CD4-positive, alpha-beta T cell treated with Interleukin-17A for 1 hour (primary cell): ENCODE measurements at places on chromosomes 1 and 21.

GRCh38 chr1:226967665-226968064 is 27.6 kb downstream of the COQ8A start:
- DNase-seq = no peak

- no peak for DNase-seq
These were observed 138.9 kb downstream of the IGSF21 start for GRCh38 chr1:18246543-18246942.

- no peak for DNase-seq
These were observed 64.8 kb downstream of the ATP2B4 start for GRCh38 chr1:203691447-203691846.

DNA sequence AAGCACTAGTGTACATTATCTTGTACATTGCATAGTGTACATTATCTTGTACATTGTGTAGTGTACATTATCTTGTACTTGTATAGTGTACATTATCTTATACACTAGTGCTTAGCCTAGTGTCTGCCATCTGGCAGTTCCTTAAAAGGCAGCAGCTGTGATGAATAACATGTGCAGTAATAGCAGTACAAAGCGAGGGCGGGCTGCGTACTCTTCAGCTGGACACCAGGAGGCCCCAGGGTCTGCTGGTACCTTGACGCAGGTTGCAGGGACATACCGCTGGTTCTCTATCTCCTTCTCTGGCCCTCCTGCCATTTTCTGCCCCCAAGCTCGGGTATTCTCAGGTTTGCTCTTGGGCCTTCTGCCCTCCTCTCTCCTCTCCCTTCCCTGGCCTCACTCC is 149.6 kb downstream of the SEC16B start:
- DNase-seq = no peak

DNA sequence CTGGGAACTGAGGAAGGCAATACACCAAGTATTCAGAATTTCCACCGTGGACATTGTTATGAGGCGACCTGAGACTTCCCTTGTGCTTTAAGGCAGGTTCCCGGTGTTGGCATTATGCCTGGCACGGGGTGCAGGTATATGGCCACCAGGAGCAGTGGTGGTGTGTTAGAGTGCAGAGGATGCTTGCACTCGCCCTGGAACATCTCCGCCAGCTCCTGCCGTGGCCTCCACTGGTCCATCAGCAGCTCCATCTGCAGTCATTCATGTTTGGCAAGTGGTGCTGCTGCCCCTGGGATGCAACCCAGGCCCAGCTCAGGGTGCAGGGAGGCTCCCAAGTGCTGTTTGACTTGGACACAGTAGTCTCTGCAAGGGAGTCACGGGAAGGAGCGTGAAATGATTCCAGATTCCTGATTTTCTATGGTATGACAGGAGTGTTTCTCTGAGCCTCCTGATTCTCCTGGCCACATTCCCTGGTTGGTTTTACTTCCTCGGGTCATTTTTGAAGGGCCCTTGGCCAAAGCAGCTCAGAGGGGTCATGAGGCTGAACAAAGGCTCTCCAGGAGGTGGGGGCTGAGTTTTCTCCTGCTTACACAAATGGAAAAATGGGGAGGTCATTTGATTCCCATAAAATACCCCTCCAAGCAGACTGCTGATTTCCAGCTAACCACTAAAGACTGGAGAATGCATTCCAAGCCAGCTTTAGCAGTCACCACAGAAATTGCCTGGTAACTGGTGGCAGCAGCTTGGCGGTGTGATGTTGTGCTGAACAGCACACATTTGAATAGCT is 60.4 kb upstream of the PSEN2 start:
- DNase-seq = no peak

GRCh38 chr1:209885403-209886218 is 52.4 kb upstream of the SYT14 start:
- DNase-seq = no peak

DNA sequence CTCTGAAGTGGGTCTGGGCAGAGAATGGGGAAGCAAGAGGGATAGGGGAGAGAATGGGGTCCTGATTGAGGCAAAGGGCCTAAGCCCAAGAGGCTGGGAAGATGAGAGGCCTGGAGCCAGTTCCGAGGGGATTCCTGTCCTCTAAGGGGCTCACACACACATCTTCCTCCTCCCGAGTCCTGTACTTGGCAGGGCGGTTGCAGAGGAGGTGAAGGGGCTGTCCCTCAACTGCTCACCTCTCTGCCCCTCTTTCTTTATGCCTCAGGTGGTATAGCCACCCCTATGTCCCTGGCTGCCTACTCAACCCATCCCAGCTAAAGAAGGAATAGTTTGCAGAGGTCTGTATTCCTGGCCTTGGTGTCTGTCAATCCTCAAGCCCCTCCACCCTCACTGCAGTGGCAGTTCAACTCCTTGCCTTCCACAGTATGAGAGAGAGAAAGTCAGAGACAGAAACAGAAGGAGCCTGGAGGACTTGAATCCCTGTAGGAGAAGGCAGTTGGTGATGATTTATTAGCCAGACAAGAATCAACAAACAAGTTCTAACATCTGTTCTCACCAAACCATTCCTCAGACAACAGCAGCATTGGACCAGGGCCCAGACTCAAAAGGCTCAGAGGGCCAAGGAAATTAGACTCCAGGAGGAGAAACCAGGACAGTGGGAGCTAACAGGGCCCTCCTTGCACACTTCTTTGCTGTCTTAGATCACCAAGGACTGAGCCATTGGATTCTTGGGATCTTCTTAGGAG is 10.7 kb downstream of the SH2D2A start:
- DNase-seq = no peak

GRCh38 chr21:16085421-16085820 is 355.6 kb downstream of the USP25 start:
- no peak for DNase-seq

DNA sequence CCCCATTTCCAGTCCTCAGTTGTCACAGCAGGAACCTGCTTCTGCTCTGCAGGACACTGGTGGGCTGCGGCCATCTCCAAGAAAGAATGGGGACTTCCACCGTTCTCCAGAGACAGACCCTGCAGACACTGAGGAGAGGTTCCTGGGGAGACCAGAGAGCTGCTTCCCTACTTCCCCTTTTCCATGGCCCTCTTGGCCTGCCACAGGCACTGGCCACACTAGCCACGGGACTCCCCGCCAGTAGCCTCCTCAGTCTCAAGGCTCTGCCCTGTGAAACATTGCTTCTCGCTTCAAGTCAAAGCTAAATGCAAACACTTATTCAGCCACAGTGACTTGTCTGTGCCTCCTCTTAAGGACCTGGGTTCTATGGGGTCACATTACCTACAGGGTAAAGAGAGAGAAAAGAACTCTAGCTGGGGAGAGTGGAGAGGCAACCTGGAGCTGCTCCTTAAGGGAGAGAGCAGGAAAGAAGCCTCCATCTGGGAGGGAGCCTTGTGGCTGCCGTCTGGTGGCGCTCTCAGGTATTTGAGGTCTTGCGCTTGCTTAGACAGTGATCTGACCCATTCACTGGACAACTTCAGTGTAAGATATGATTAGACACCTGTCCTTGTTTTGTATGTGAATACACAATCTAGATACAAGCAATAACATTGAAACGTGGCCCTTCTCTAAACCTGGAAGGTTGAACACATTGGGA is 5.4 kb upstream of the SLAMF8 start:
- DNase-seq = no peak

- no peak for DNase-seq
These were observed 279.5 kb downstream of the DUSP10 start for GRCh38 chr1:221462345-221462744.

- no peak for DNase-seq
These were observed 159.5 kb downstream of the GPATCH2 start for GRCh38 chr1:217471403-217471802.

GRCh38 chr1:165869343-165869742 is 41.9 kb downstream of the UCK2 start:
- no peak for DNase-seq

DNA sequence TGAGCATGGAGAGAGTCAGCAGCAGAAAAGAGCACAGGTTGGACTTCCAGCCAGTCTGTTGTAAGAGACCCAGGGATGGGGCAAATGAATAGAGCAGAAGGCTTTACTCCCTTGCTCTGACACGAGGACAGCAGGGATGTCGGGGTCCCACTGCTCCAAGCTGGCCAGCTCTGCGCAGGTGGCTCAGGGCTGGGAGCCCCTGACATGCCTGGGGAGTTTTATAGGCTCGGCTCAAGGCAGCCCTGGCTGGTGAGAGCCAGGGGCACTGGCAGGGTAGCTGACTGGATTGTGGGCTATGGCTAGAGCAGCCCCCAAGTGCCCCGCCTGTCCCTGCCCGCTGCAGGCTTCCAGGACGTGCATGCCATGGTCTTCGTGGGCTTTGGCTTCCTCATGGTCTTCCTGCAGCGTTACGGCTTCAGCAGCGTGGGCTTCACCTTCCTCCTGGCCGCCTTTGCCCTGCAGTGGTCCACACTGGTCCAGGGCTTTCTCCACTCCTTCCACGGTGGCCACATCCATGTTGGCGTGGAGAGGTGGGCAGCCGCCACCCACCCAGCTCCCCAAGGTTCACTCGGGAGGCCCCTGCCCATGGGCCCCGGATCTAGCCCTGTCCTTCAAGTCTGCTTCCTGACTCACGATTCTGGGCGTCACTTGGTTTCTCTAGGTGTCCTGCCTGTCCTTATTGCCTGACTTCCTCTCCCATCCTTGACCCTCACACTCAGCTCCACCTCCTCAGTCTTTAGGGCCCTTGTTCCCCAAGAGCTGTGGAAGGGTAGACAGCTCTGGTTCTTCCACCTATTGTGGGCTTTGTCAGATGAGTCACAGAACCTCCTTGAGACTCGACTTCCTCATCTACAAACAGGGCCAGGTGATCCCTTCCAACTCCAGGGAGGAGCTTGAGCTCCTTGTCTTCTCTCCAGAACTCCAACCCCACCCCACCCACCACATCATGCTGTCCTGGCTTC is 8.2 kb downstream of the RHBG start:
- DNase-seq = no peak

- peak; percentile 37 for DNase-seq
These were observed 476 bp downstream of the BATF3 start for GRCh38 chr1:212699104-212699624.

GRCh38 chr1:204110894-204111633 is 38.1 kb downstream of the SOX13 start:
- DNase-seq = no peak

GRCh38 chr1:70818401-70818800 is 229.2 kb downstream of the PTGER3 start:
- no peak for DNase-seq

DNA sequence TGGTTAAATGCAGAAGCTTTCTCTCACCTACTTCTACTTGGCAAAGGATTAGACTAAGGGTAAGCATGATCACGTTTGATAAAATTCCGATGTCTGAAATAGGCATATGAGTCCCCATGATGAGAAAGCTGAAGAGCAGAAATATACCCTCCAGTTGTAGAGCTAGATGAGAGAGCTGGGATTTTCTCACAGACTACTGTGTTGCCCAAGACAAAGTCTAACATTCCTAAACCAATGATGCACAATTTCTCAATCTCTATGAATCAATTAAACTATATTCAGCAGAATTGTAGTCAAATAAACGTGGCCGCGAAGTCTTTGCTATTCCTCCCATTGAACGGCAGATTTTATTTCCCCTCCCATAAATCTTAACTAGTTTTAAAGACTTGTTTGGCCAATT is 699.2 kb downstream of the KCNT2 start:
- no peak for DNase-seq

DNA sequence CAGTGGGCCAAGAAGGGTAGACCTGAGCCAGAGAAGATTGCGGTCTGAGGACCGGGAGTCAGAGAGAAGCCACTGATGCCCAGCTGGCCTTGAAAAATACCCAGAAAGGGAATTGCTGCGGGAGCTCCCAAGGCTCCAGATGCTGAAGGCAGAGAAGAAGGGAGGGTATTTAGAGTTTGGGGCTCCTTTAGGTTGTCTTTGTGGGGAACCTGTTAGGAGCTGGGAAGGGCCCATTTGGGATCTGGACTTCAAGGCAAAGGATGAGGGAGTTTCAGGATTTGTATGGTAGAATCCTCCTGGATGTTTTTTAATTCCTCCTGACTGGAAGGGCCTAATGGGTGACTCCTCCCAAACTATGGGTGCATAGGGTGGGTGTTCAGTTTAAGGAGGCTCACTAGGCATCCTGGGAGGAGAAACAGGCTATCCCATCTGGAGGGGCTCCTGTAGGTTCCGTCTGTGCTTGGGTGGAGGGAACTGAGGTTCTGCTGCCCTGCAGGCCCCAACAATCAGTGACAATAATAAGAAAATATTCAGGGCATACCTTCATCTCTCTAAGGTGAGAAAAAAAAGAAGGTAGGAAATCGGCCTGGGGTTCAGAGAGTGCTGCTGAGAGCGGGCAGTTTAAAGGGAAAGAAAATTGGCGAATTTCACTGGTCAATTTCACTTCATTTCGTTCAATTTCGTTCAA is 5.1 kb downstream of the FOXD2 start:
- no peak for DNase-seq

DNA sequence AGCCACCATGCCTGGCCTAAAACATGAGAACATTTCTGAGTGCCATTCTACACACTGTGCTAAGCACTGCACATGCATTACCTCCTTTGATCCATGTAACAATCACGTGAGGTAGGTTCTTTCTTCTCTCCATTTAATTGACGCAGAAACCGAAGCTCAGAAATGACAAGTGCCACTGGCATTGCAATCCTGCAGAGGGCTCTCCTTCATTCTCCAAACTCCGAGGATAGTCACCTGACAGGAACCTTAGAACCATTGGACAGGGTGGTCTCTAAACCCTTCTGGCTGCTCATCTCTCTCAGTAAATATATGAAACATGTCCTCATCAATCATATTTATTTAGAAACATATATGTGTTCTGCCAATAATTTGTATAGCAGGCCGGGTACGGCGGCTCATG is 167.1 kb upstream of the JUN start:
- DNase-seq = no peak

DNA sequence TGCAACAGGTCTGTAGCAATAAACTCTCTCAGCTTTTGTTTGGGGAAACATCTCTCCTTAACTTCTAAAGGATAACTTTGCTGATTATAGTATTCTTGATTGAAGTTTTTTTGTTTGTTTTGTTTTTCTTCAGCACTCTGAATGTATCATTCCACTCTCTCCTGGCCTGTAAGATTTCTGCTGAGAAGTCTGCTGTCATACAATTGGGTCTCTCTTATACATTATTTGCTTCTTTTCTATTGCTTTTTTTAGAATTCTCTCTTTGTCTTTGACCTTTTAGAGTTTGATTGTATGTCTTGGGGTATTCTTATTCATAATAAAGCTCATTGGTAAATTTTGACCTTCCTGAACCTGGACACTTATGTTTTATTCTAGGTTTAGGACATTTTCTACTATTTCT is 386.3 kb downstream of the MRPL39 start:
- no peak for DNase-seq

DNA sequence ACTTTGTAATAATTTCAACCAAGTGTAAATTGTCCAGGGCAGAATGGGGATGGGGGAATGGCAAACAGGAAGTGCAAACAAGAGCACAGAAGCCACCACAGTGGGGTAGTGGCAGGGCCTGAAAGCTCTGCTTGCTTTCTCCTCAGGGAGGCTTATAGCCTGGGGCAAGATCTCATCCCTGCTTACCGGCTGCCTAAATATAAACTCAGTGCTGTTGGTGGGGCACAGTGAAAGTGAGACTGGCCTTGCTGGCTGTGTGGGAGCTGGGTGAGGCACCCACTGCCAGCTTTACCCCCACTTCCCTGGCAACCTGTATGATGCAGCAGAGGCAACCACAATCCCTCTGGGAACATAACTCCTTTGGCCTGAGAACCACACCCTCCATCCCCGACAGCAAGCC is 15.2 kb downstream of the STYXL2 start:
- no peak for DNase-seq

- DNase-seq = no peak
These were observed 32.3 kb downstream of the AGT start for GRCh38 chr1:230681599-230681998.
